ENCODE measurements at places on chromosomes 2 and 18.

GRCh38 chr2:16243411-16243996, 303.2 kb downstream of the MYCN start:
- no peak for DNase-seq

GRCh38 chr18:59470561-59471121, 111.6 kb upstream of the LMAN1 start:
- no peak for DNase-seq

DNA sequence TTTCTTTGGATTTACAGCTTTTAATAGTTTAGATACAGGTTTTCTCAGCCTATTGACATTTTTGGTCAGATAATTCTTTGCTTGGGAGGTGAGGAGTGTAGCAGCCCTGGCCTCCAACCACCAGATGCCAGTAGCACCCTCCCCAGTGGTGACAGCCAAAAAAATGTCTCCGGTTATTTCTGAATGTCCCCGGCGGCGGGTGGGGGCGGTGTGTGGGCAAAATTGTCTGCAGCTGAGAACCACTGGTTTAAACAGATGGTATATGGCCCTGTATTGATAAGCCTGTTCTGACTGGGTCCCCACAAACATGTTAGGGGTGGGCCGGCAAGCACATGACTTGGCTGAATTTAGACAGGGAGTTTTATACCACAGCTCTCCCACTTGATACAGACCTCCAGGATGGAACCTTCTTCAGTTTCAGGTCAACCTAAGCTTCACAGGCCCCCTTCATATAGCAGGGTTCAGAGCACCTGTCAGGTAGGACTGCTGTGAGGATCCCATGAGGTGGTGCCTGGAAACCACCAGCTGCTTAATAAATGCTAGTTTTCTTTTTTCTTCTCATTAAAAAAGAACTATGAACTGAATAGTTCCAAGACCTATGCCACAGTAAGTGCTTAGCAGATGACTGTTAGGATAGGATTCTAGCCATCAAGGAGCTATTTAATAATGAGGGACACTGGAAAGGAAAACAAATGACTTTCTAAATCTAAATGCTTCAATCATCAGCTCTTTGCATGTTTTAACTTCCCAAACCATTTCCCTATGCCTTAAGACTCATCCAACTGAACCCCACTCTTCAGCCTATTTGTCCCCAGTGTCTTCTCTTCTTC, 18.1 kb downstream of the LPIN2 start:
- peak; percentile 70 for DNase-seq

DNA sequence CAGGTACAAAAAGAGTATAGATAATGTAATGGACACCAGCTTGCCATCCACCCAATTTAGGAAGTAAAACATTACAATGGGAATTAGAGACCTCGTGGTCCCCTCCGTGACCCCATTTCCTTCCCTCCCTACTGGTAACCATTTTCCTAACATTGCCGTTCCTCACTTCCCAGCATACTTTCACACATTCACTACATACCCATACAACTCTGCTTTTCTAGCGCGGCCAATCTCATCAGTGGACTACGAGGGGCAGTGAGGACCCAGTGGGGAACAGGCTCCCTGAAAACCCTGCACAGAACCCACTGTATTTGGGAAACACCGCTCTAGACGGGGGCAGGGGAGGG, 1.1 kb downstream of the ENOSF1 start:
- no peak for DNase-seq

GRCh38 chr2:170715062-170715931, at the start of gene SP5:
SP5 (plus strand) TSS chr2:170715337; CDS start chr2:170715513, 176 bp downstream.
- DNase-seq, result no peak

All from stimulated activated CD4-positive, alpha-beta T cell treated with anti-CD3 and anti-CD28 coated beads, Interleukin-12 subunit alpha, Interleukin-12 subunit beta, amount 100 ng/mL, for 48 hours (primary cell).